Right lung (tissue), 10 donors: ENCODE measurements at places on chromosomes 1 and 21.

DNA sequence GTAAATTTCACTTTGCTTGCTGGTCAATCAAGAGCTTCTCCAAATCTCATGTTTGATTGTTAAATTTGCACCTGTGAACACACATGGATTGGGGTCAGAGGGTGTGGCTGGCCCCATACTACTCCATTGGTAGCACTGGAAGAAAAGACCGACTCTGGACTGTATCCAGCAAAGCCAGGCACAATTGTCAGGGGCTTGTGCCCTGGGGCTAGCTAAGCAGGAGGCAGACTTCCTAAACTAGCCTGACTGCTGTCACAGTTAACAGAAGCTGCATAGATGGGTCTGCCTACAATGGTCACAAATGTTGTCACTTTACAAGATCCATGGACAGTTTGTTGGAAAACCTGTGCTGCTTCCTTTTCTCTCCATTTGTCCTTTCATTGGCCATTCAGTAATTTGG is 421.0 kb downstream of the DSCAM start:
- DNase-seq: no peak

- DNase-seq: no peak
These were observed 4.0 kb upstream of the GBP2 start for GRCh38 chr1:89129911-89130310.

- no peak for DNase-seq
These were observed 593 bp upstream of the CD53 start for GRCh38 chr1:110872366-110872744.

GRCh38 chr1:114079596-114080190 is 74.0 kb downstream of the SYT6 start:
- no peak for DNase-seq

DNA sequence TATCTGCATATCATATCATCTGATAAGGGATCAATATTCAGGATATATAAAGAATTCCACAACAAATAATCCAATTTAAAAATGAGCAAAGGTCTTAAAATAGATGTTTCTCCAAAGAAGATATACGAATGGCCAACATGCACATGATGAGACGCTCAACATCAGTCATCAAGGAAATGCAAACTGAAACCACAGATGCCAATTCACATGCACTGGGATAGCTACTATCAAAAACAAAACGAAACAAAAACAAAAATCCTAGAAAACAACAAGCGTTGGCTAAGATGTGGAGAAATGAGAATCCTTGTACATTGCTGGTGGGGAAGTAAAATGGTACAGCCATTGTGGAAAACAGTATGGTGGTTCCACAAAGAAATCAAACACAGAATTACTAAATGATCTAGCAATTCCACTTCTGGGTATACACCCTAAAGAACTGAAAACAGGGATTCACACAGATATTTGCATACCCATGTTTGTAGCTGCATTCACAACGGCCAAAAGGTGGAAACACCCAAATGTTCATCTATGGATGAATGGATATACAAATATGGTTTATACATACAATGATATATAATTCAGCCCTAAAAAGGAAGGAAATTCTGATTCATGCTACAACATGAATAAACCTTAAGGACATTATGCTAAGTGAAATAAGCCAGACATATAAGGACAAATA is 79.4 kb downstream of the PCSK9 start:
- no peak for DNase-seq

- DNase-seq: no peak
These were observed 187.8 kb upstream of the COA6 start for GRCh38 chr1:234185438-234185837.

GRCh38 chr21:28489162-28489561 is 503.5 kb downstream of the LTN1 start:
- DNase-seq: no peak

DNA sequence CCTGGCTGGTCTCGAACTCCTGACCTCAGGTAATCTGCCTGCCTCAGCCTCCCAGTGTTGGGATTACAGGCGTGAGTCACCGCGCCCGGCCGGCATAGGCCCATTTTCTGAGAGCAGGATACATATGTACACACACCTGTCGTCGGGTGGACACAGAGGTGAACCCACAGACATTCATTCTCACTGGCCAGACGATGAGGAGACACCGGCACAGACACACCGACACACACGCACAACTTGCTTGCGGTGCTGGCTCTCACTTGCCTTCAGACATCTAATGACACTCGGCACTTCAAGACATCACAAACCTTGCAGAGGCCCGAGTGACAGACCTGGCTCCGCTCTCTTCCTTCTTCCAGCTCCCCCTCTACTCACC is 579 bp downstream of the PTCH2 start:
- DNase-seq: no peak

GRCh38 chr1:219128957-219129356 is 44.7 kb upstream of the LYPLAL1 start:
- DNase-seq: no peak

DNA sequence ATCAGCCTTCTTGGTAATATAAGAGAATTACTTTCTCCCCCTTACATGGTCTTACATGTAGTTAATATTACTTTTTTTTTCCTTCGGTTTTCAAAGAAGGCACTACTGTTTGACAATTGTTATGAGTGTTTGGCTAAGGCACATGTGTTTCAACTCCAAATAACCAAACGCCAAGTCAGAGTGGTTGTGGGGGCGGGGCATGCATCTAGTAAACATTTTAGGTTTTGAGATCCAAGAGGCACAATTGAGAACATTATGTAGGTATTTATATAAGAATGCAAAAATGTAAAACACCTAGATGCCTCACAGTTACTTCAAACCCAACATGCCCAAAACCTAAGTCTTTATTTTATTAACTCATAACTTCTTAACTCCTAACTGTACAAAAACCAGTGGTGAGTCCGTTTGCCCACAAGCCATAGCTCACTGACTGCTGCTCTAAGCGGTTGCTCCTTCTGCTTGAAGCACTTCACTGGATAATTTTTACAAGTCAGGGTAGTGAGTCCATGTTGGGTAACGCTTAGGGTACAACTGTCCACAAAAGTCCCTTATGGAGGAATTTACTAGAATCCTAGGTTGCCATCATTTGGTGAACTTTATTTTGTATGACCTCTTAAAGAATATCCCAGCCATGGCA is 189.9 kb downstream of the HUNK start:
- DNase-seq: no peak

- no peak for DNase-seq
These were observed 163.6 kb upstream of the ARHGEF16 start for GRCh38 chr1:3290915-3291314.

GRCh38 chr1:169941982-169942830 is 48.5 kb upstream of the SCYL3 start:
- DNase-seq: peak; percentile 31

GRCh38 chr1:161069241-161069640 is 450 bp downstream of the ARHGAP30 start:
- DNase-seq: no peak

GRCh38 chr1:207873055-207873890 is 37.7 kb downstream of the CD34 start:
- DNase-seq: no peak

- no peak for DNase-seq
These were observed 35.8 kb upstream of the OLFM3 start for GRCh38 chr1:102032534-102032933.

DNA sequence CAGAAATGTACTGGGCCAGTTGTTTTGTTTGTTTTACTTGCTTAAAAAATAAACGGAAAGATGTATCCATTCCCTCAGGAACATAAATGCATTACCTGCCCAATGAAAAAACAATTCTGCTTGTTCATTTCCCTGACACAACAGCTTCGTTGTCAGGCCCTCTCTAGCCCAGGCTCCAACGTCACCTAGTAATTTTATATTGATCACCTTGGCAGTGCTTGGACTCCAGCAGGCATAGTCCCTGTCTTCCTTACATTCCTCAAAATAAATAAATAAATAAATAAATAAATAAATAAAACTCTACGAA is 1.2 kb downstream of the CEP170 start:
- no peak for DNase-seq

DNA sequence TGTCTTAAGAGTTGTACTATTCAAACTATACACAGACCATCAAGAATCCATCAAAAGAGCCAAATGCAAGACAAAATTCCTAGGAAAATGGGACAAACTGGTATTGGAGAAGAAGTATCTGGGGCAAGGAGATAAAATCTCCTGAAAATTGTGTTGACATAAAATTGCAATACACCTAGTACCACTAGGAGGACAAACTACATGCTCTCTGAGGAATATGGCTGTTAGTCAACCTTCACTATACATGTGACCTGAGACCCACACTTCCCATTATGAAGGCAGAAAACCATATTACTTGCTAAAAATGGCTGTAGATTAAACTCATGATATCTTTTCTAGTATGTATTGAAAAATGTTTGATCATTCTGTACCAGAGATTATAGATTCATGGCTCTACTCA is 30.0 kb downstream of the IRF2BP2 start:
- no peak for DNase-seq

- DNase-seq: no peak
These were observed 1.5 kb downstream of the FPGT start for GRCh38 chr1:74199504-74199903.

- DNase-seq: no peak
These were observed 11.7 kb upstream of the PLPPR4 start for GRCh38 chr1:99252630-99253029.

- DNase-seq: peak; percentile 62
These were observed 55.5 kb upstream of the TRIM67 start for GRCh38 chr1:231106347-231106746.

DNA sequence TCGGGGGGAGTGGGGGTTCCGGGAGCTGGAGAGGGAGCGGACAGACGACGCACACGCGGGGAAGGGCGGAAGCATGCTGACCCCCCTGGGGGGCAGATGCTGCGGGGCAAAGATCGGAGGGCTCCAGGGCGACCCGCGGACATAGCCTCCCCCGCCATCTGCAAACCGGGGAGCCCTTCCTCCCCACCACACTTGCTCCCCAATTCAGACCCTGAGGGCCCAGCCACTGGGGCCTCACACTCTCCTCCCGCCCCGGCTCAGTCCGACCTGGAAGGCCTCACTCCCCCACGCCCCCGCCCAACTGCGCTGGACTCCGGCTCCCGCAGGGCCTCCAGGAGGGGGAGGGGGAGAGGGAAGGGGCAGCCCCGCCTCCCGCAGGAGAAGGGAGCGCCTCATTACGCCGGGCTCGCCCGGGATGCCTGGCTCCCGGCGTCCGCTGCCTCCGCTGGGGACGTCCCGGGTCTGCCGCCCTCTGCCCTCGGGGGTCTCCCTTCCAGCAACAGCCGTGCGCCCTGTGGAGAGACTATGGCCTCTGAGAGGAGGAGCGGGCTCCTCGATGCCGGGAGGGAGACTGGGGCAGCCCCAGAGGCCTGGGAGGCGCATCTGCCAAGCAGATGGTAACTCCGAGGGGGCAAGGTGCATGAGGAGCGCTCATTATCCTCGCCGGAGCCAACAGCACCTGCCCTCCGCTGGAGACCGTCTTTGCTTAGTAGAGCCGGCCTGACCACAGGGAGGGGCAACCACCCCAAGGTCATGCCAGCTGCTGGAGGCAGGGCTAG is 636 bp upstream of the CAMK2N1 start:
- peak; percentile 80 for DNase-seq

DNA sequence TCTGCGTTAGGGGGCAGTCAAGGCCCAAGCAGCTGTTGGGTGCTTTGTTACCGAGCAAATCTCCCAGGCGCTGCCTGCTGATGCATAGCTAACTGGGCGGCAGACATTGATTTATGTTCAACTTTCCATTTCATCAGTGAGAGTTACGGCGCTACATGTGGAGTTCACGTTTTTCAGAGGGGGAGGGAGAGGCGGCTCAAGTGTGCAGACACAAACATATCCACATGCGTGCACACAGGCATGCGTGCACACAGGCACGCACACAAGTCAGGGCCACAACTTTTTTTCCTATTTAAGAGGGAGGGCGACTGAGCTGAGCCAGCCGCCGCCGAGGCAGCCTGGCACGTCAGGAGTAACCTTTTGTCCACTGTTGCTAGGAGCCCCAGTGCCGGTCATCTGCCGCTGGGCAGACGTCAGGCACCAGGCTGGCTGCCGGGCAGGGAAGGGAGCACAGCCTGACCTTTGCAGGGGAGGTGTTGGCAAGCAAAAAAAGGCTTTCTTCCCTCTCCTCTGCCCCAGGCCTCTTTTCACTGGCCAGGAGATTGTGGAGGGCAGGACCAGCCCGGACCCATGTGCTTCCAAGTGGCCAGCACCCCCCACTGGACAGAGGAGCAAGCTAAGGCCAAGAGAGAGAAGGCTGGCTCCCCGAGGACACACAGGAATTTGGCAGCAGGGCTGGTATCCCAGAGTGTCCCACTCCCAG is 73.3 kb downstream of the MRPL37 start:
- peak; percentile 82 for DNase-seq

GRCh38 chr1:228141226-228142044 is 1.4 kb downstream of the GUK1 start:
- no peak for DNase-seq

DNA sequence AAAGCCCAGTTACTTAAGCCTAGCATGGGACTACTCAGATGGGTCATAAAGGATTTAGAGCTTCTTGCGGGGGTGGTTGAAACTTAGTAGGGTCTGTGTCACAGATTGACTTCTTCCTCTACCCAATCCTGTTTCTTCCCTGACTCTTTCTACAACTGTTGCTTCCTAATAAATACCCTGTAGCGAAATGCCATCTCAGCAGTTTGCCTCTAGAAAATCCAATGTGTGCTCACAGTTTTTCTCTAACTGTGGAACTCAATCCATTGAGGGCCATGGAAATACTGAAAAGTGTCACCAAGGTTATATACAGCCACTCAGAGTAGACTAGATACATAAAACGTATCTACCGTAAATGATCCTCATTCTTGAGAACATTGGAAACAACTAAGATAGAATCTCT is 217.7 kb downstream of the COL24A1 start:
- no peak for DNase-seq

DNA sequence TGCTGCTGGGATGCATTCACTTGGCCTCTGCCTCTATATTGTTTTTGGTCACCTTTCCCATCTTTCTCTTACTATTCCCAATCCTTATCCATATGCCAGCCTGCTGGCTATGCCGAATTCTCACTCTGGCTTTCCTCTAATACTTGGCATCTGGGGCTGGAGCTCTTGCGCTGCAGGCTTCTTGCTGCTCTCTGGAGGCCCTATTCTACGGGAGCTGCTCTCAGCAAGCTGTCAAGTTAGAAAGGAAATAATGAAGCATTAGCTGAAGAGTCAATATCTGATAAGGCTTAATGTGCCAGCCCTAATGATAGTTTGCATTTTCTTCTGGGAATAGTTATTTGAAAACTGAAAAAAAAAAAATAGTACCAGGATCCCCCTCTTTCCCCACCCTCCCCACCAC is 125.3 kb upstream of the CYYR1 start:
- no peak for DNase-seq

DNA sequence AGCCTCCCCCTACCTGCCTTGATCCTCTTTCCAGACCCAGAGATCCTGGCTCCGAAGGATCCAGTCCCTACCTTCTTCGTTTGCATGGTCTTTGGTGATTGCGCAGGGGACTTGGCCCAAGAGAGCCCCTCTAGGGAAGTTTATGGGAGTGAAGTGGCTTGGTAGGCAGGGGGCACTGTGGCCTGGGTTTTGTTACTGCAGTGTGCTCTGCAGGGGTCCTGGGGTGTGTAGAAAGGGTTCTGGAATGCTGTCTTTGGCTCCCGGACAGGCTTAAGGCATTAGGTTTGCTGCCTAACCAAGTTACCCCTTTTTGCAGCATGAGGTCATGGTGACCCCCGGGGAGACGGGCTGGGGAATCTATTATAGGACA is 3.8 kb downstream of the ATP8B2 start:
- no peak for DNase-seq

- DNase-seq: peak; percentile 24
These were observed 46.5 kb upstream of the BEND5 start for GRCh38 chr1:48823168-48823567.
